ENCODE measurements at places on chromosomes 3 and 15.

GRCh38 chr3:15783361-15783969, 14.3 kb downstream of the ANKRD28 start:
- DNase-seq, result no peak

DNA sequence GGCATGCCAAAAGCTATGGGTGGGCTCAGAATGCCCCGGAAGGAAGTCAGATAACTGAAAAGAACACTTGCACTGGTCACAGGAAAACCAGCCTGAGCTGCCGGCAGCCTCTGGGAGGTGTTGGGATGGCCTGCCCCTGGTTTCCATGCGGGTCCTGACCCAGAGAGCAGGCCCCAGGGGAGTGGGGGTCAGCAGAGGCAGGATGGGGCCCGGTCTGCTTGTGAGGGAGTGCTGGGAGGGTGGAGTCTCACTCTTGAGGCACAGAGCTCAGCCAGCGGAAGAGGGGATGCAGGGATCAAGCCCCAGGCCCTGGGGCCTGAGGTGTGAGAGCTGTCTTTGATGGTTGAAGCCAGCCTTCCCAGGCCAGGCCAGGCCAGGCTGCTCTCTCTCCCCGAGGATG, 2.4 kb upstream of the RPUSD3 start:
- no peak for DNase-seq

DNA sequence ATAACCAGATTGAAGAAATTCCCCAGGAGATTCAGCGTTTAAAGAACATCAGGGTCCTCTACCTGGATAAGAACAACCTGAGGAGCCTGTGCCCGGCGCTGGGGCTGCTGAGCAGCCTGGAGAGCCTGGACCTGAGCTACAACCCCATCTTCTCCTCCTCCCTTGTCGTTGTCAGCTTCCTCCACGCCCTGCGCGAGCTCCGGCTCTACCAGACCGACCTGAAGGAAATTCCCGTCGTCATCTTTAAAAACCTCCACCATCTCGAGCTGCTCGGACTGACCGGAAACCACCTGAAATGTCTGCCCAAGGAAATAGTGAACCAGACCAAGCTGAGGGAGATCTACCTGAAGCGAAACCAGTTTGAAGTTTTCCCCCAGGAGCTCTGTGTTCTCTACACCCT, 9.4 kb upstream of the LRRC34 start:
- DNase-seq, result no peak

GRCh38 chr3:65662095-65662494, 376.6 kb downstream of the MAGI1 start:
- DNase-seq, result no peak

DNA sequence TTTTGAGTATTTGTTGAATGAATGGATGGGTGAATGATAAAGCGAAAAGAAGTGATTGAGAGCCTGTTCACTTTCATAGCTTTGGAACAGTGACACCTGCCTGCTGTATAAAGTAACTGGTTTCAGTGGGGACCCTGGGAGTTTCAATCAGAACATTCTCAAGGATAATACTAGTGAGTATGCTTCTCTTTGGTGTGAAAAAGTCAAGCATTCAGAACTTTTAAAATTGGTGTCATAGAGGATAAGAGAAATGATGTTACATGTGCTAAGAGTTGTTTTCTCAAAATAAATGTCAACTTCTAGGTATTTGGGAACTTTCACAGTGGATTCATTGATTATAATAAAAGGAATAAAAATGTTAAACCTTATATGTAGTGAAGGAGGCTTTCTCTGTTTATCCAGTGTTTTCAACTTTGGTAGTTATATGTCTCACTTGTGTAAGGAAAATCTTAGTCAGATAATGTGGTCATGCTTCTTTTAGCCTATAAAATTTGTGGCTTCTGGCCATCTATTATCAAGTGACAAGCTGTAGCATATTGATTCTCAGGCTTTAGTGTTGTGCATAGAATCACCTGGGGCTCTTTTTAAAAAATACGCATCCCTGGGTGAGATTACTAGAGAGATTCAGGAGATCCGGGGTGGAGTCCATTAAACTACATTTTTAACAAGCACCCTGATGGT, 11.9 kb downstream of the LRCH3 start:
- DNase-seq, result no peak

DNA sequence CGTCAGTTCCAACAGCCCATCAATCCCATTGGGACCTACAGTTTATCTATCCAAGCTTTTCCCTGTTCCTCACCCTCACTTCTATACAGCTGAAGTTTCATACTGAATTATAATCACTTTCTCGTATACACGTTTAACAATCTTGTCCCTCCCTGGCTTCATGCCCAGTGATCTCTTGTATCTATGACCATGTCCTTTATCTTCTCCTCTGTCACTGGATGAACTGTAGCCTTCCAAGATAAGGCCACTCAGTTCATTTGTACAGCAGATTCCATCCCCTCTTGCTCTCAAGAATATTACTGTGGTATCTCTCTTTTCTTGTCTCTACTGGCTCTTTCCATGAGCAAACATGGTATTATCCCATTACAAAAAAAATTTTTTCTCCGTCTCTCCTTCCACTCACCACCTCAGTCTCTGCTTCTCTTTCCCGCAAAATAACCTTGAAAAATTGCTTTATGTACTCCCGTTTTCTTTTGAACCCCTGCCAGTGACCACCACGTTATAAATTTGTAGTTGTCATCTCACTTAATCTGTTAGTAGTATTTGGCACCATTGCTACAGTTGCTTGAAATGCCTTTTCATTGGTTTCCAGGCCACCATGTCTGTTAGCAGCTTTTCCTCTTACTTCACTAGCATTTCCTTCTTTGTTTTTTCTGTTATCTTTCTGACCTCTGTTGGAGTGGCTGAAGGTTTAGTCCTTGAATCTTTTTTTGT, 9.4 kb downstream of the CTNNB1 start:
- DNase-seq, result no peak

GRCh38 chr3:180416111-180416594, 185.8 kb upstream of the TTC14 start:
- no peak for DNase-seq

DNA sequence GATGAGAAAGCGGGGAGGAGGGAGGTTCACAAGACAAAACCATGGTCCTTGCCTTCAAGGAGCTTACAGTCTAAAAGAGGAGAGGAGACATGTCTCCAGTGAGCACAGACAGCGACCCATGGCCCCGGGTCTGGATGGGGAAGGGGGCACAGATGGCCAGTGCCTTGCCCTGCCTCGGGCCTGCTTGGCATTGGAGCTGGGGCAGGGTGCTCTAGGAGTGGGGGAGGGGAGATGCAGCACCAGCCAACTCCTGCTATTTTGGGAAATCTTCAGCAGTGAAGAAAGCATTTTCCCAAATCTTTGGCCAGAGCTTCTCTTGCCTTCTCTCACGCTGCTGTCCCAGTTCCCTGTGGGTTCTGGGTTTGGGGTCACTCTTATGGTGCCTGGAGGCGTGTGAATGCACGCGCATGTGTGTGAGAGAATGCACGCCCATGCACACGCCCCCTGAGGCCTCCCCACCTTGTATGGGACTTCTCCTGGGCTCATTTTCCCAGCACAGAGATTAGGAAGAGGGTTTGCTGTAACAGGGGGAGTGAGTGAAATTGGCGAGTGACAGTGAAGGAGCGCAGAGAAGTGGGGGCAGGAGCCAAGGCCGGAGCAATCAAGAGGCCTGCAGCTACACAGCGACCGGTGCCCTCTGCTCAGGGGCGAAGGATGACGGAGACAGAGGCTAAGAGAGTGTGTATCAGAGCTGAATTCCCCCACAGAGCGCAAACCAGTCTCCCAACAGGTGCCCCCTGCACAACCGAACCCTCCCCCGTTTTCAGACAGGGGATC, 71.5 kb downstream of the SEMA5B start:
- DNase-seq, result no peak

- DNase-seq, result no peak
These were observed 247.2 kb downstream of the OPA1 start for GRCh38 chr3:193840111-193840641.

- no peak for DNase-seq
These were observed 427.7 kb upstream of the THBS1 start for GRCh38 chr15:39153058-39153714.

- DNase-seq, result no peak
These were observed 66.6 kb downstream of the DUT start for GRCh38 chr15:48397841-48398240.

DNA sequence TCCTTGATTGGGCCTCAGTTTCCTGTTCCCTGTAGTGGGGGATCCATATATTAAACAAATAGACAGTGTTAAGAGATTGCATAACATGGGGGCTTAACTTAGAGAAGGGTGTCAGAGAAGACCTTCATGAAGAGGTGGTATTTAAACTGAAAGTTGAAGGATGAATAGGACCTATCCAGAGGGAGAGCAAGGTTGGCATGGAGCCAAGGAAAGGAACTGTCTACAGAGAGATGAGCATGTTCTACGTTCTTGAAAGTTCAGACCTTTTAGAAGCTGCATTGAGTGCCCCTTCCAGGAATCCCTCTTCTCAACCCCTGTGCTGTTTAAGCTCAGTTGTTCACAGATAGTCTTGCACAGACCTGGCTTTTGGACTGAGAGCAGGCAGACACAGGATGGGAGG, 2.4 kb downstream of the HTD2 start:
- DNase-seq, result no peak

- DNase-seq, result no peak
These were observed 14.8 kb upstream of the TOPBP1 start for GRCh38 chr3:133676336-133677118.

GRCh38 chr3:36909181-36909580, 35.7 kb downstream of the TRANK1 start:
- DNase-seq, result no peak

- DNase-seq, result no peak
These were observed 1033.9 kb upstream of the NR2F2 start for GRCh38 chr15:95296643-95297042.

DNA sequence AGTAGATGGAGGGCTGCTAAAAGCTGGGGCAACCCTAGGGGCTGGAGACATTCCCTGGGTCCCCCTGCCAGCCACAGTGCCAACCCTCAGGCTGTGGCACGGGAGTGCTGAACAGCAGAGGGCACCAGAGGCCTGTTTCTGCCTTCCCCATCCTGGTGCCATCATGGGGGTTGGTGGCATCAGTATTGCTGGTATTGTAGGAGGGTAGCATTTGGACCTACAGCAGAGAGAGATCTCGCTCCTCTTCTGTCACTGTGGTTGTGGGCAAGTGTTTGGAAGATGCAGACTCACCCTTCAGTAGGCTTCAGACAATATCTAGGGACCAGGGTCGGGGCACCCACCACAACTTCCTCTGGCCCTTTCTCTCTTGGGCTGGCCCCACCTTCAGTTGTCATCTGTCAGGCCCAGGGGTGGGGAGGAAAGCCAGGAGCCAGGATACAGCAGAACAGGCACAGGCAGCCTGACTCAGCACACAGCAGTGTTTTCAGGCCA, 123.5 kb downstream of the RPLP1 start:
- DNase-seq, result no peak

GRCh38 chr3:16146015-16146730, 28.3 kb upstream of the GALNT15 start:
- DNase-seq, result no peak

DNA sequence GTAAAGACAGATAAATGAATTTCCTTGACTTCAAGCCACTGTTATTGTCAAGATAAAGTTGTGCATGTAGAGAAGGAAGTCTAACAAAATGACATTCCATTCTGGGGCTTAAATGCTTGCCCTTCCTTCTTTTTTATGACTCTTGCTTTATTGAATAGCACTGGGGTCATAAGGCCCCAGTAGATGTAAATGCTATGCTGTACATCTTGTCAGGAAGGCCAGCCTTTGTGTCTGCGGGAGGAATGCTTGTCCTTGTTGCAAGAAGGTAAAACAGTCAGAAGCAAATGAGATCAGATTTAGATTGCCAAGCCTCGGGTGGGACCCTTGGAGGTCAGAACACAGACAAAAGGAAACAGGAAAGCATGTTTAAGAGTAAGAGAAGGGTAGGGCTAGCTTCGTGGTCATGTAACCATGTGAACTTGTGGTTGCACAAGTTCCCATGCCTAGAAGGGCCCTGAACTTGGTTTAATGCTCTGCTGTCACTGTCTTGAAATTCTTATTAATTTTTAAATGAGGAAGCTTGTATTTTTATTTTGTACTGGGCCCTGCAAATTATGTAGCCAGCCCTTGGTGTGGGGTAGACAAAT, 81.5 kb downstream of the PPM1L start:
- DNase-seq, result no peak

DNA sequence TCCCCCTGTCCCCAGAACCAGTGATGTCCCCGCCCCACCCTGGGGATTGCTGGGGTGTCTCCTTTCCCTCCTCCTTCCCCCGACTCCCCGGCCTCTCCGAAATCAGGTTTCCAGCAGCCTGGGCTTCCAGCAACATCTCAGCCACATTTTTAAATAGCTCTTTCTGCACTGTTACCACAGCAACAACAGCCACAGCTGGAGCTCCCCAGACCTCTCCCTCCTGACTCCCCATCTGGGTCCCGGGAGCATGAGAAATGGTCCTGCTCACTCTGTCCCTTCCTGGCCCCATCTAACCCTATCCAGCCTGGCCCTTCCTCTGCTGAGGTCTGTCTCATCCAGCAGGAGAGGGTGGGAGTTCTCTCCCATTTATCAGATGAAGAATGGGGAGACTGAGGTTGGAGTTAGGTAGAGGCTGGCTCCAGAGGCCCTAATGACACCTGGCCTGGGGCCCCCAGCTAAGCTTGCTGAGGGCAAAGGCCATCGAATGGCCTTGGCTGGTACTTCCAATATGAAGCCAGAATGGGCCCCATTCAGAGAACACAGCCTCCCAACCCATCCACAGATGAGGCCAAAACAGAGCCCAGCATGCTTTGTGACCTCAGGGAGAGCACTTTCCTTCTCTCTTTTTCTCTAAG, 1.5 kb downstream of the CAMK1 start:
- no peak for DNase-seq

- DNase-seq, result no peak
These were observed 183.1 kb upstream of the TLE3 start for GRCh38 chr15:70280781-70281180.

DNA sequence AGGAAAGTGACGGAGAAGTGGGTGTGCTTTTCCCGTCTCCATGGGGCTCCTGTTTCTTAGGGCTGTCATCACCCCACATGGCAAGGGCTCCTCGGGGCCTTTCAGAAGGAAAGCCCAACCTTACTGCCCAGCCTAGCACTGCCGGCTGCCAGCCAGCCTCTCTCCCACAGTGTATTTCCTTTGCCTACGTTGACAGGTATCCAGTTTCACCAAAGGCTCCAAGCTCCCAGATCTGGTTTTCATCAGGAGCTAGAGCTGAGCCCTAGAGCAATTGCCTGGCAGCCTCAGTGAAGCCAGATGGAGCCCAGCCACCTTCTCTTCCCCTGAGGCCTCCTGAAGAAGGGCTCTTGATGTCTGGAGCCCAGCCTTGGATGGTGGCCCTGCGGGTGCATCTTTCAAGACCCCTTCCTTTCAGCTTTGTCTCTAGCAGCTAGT, 20.2 kb downstream of the CRABP1 start:
- DNase-seq, result peak; percentile 18

- DNase-seq, result no peak
These were observed 154.3 kb upstream of the ARPP21 start for GRCh38 chr3:35484929-35485530.

GRCh38 chr15:28003302-28004037, 95.6 kb downstream of the OCA2 start:
- no peak for DNase-seq

GRCh38 chr3:145557405-145557804, 603.6 kb downstream of the PLOD2 start:
- DNase-seq, result peak; percentile 2

DNA sequence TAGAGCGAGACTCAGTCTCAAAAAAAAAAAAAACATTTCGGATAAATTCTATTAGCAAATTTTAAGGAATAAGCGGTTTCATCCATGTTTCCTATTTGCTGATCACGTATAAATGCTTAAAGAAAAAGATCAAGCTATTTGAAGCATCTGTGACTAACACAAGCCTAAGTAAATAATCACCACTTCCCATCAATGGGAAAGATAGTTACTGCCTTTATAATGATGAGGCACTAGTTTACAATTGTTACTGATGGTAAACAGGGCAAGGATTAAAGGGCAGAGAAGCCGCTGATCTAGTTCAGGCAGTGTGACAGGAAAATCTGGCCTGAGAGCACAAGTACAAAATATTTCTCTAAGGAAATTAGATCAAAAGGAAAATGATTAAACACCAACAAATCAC, 13.7 kb downstream of the CLPX start:
- DNase-seq, result no peak
